ENCODE measurements at places on chromosomes 11 and 22.

DNA sequence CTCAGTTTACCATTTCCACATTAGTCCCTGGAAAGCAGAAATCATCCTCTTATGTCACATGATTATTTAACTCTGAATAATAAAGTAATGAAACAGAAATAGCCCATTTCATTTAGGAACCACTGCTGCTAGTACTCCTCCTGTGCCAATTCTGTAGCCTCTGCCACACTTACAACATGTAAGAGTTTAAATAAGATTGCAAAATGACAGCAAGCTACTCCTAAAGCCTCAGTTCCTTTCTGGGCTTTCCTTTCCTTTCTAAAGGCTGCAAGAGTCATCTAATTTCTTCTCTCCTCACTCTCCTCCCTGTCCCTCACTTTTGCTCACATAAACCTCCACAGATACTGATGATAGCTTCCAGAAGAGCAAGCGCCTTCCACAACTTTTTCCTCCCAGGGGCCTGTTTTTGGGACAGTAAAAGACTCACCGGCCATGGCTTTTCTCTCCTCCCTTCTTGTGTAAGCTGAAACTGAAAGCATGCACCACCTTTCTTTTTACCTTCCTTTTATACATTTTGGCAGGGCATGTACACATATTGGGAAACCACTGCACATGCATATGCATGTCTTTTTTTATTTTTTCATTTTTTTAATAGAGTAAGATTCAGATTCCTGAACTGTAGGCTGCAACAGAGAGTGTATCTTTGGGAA lies 38.5 kb downstream of the CARD18 start:
- no peak for DNase-seq

- DNase-seq: no peak
Observed at GRCh38 chr11:27052668-27053067, 12.1 kb downstream of the BBOX1 start.

GRCh38 chr11:128771102-128771501 lies 77.2 kb downstream of the FLI1 start:
- DNase-seq: no peak

DNA sequence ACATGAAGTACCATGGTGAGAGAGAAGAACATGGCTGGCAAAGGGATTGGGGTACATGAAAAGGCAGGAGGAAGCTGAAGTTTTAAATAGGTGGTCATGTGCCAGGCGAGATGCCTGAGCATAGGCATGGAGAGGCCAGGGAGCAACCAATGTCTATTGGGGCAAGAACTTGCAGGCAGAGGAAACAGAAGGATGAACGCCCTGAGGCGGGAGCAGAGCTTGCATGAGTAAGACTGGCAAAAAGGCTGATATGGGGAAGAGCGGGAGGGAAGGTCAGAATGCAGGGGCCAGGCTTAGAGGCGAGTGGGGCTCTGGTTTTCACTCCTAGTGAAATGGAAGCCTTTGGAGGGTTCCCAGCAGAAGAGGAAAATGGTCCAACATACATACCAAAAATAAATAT lies 52.5 kb upstream of the VSTM5 start:
- no peak for DNase-seq

- DNase-seq: no peak
Observed at GRCh38 chr11:24478718-24479117, 18.1 kb upstream of the LUZP2 start.

DNA sequence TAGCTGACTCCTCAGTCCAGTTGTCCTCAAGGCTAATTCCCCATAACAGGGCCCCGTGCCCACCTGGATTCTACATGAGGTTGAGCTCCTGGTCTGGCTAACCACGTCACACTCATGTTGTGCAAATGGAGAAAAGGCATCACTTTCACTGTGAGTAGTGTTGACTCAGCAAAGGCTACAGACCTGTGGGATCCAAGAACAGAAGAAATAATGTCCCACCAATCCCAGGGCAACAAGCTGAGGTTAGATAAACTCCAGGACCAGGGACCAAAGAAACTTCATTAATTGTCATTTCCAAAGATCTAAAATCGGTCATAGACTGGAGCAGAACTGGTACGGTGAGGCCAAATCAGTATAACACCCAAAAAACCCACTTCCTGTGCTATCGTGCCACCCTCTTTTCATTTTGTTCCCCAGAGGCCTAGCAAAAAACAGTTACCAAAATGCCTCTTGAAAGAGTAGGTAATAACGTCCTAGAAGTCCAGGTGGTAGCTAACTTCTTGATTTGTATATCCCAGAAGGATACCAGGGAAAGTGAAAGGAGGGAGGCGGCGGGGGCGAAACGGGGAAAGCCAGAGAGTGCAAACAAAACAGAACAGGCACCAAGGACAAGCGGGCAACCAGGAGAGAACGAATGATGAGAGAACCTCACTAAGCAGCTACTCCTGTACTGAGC lies 1.4 kb downstream of the PCSK7 start:
- DNase-seq: peak; percentile 29

DNA sequence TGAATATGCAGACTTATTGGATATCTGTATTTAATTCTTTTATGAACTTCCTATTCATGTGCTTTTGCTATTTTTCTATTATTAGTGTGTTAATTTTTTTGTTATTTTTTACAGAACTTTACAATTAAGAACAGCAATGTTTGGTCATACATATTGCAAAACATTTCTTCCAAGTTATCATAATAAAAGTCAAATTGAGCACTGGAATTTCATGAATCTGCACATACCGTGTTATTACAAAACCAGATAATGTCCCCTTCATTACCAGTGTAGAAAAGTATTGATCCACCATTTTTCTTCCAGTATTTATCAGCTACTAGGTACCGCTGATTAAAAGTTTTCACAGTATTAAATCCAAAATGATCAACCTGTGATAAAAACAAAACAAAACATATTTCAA lies 40.5 kb downstream of the PRCP start:
- no peak for DNase-seq

Measured in activated naive CD8-positive, alpha-beta T cell treated with anti-CD3 and anti-CD28 coated beads, Interleukin-2, amount 50 U/mL, for 16 hours (primary cell).